Karpas-422 (cell line): ENCODE measurements at places on chromosomes 2 and 18. TPM values are rescaled to one million over a fixed set of nuclear protein-coding genes. Genes with fewer than 3 reads are reported as not detected.

- H3K27ac ChIP-seq: no peak overlapping the region
- H3K4me3 ChIP-seq: no peak overlapping the region
- no peak for DNase-seq
- no peaks in the 10 kb centered on the region for H3K36me3 ChIP-seq
- H3K4me1 ChIP-seq: peaks cover 5% of the 10 kb centered on the region
These were observed 18.0 kb upstream of the HK2 start for GRCh38 chr2:74815941-74816340.

DNA sequence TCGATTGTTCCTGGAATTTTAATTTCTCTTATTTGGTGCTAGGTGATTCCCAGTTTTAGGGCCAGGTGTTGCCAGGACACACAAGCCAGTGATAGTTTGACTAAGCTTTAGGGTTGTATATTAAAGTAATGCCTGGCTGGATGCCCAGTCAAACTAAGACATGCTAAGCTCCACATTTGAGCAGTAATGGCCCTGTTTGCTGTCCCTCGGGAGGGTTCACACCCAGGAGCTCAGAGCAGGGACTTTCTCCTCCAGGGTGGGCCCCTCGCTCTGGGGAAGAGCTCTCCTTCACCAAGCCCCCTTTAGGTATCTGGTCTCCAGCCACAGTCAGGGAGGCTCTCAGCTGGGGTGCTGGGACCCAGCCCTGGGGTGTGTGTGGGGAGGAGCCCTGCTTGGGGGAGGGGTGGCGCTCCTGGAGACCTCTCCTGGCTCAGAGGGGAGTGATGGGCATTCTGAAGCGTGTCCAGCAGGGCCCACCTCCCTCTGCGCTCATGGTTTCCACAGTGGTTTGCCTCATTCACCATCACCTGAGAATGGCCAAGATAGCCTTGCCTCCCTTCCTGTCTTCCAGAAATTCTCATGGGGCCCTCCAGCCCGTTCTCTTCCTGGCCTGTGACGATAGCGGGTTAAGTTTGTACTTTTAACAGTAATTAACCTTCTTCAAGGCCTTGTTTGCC, 31.7 kb downstream of the INPP4A start:
- H3K4me3 ChIP-seq: peak overlapping the region; percentile 50
- no peaks in the 10 kb centered on the region for H3K36me3 ChIP-seq
- H3K27ac ChIP-seq: peak overlapping the region; percentile 52
- no peaks in the 10 kb centered on the region for H3K27me3 ChIP-seq

DNA sequence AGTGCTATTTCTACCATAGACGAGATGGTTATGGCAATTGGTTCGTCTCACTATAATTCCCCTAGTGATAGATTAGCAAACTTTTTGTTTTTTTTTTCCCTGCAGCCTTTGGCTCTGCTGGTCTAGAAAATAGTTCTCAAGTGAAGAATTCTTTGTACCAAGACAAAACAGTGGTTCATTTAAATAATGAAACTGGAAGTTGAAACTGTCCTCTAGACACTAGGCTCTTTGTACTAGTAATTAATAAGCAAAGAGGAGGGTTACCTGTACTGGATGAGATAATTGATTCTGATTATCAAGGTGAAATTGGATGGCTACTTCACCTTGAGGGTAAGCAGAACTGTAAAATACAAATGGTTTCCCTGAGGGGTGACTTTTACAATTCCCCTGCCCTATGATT, 156.9 kb upstream of the DCC start:
- H3K4me3 ChIP-seq: no peak overlapping the region
- H3K4me1 ChIP-seq: no peaks in the 10 kb centered on the region
- no peak overlapping the region for H3K27ac ChIP-seq
- no peaks in the 10 kb centered on the region for H3K36me3 ChIP-seq

DNA sequence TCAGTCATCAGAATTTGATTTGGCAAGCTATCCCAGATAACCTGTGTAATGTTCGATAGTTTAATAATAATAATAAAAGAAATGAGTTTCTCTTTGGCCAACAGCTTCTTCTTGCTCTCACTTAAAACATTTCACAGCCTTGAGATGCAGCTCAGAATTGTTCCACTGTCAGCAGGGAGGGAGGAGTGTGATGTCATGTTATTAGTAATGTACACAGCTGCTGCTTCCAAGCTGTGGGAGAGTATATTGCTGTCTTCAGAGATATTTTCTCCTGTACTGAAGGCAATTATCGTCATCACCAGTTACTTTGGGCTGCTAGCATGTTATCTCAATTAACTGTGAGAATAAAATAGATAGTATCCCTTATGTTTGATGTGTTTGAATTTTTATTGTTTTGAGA, 146.9 kb upstream of the MAP3K20 start:
- H3K4me1 ChIP-seq: no peaks in the 10 kb centered on the region
- no peak overlapping the region for H3K4me3 ChIP-seq
- no peaks in the 10 kb centered on the region for H3K27me3 ChIP-seq
- no peaks in the 10 kb centered on the region for H3K36me3 ChIP-seq
- H3K27ac ChIP-seq: no peak overlapping the region
- DNase-seq: no peak

GRCh38 chr18:38494065-38494464, 928.5 kb upstream of the CELF4 start:
- no peak overlapping the region for H3K4me3 ChIP-seq
- no peaks in the 10 kb centered on the region for H3K27me3 ChIP-seq
- no peak overlapping the region for H3K27ac ChIP-seq
- no peaks in the 10 kb centered on the region for H3K36me3 ChIP-seq

MYO7B gene
- 0.94 and 3.0 TPM in 2 replicates for total RNA-seq

- DNase-seq: peak; percentile 43
- no peak within 1 kb of the TSS for H3K4me3 ChIP-seq
- no peaks in the 10 kb centered on the region for H3K27me3 ChIP-seq
- H3K36me3 ChIP-seq: no peaks in the 10 kb centered on the region
- peaks cover 6% of the 10 kb centered on the region for H3K4me1 ChIP-seq
- no peak within 1 kb of the TSS for H3K27ac ChIP-seq
These were observed at the start of gene STON1 for GRCh38 chr2:48530033-48530811. Gene STON1 (plus strand): TSS chr2:48530154. CDS start chr2:48580634, 50,480 bp downstream.

REG3G gene
- total RNA-seq: not detected in 2 replicates

CYP26B1 gene
- total RNA-seq: not detected in 2 replicates

DNA sequence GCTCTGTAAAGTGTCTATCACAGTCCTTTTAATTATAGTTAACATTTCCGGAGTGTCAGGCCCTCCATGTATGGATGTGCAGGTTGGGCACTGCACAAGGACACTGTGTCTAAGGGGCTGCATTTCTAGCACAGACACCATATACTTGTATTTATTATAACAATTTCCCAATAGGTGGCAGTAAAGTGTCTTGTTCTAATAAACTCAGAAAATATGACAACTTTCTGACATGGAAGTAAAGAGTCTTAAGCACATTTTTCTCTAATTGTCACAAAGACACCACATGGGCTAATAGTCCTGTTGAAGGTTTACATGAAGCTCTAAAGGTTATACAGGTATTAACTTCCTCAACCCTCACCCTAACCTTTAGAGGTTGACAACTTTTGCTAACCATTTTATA, 156.6 kb downstream of the DYSF start:
- no peak overlapping the region for H3K4me3 ChIP-seq
- peak; percentile 81 for DNase-seq
- H3K27ac ChIP-seq: no peak overlapping the region
- no peaks in the 10 kb centered on the region for H3K36me3 ChIP-seq

GRCh38 chr2:143939626-143940330, 580.1 kb downstream of the ZEB2 start:
- H3K4me1 ChIP-seq: peaks cover 18% of the 10 kb centered on the region
- no peak for DNase-seq
- H3K36me3 ChIP-seq: no peaks in the 10 kb centered on the region
- H3K27ac ChIP-seq: no peak overlapping the region

GRCh38 chr2:179677077-179677688, 184.2 kb downstream of the ZNF385B start:
- H3K27me3 ChIP-seq: no peaks in the 10 kb centered on the region
- no peaks in the 10 kb centered on the region for H3K4me1 ChIP-seq
- no peak overlapping the region for H3K4me3 ChIP-seq
- DNase-seq: no peak
- H3K27ac ChIP-seq: no peak overlapping the region

SLC16A14 gene
- 0.15 and 0.29 TPM in 2 replicates for total RNA-seq

ADAM23 gene
- total RNA-seq: not detected in 2 replicates

GRCh38 chr18:51070545-51070944, 40.5 kb downstream of the SMAD4 start:
- H3K27me3 ChIP-seq: no peaks in the 10 kb centered on the region
- H3K4me1 ChIP-seq: peaks cover 15% of the 10 kb centered on the region
- H3K36me3 ChIP-seq: peaks cover 43% of the 10 kb centered on the region
- DNase-seq: no peak
- H3K27ac ChIP-seq: no peak overlapping the region

DNA sequence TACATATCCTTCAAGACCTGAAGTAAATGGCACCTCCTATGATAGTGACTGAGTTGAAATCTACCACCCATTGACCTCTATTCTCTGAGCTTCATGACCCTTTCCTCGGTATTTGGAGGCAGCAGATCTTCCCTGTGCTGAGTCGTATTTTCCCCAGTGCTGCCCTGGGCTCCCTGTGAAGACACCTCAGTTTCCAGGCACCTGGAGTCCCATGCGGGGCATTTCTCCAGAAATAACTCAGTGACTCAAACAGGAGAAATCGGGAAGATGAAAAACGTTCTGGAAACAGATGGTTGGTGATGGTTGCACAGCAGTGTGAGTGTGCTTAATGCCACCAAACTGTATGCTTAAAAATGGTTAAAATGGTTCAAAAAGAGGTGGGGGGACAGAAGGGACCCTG, 18.0 kb downstream of the SMYD1 start:
- no peak for DNase-seq
- H3K36me3 ChIP-seq: no peaks in the 10 kb centered on the region
- no peak overlapping the region for H3K4me3 ChIP-seq

CHRNG gene
- not detected in 2 replicates for total RNA-seq

DNAJC5G gene
- not detected in 2 replicates for total RNA-seq

EMX1 gene
- not detected in 2 replicates for total RNA-seq

- H3K4me3 ChIP-seq: no peak overlapping the region
- no peak for DNase-seq
- no peaks in the 10 kb centered on the region for H3K27me3 ChIP-seq
- H3K36me3 ChIP-seq: no peaks in the 10 kb centered on the region
- H3K27ac ChIP-seq: no peak overlapping the region
These were observed 248.2 kb downstream of the PHLPP1 start for GRCh38 chr18:62963507-62963906.

DNA sequence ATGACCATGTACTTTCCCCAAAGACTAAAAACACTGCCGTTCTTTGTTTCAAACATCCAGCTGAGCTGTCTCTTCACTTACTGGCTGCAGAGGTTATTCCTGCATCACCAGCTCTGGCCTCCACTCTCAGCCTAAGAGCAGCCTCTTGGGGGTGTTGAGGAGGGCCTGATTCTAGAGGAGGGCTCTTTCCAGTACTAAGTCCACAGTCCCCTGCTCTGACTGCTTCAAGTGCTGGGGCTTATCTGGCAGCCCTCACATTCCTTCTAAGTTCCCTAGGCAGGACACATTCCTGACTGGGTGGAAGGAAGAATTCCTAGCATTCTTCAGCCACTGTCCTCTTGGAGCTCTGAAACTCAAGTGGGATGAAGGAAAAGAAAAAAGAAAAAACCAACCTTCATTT, 32.9 kb upstream of the EHBP1 start:
- no peak overlapping the region for H3K27ac ChIP-seq
- H3K4me3 ChIP-seq: no peak overlapping the region
- no peak for DNase-seq
- no peaks in the 10 kb centered on the region for H3K27me3 ChIP-seq
- H3K4me1 ChIP-seq: no peaks in the 10 kb centered on the region
- no peaks in the 10 kb centered on the region for H3K36me3 ChIP-seq

POTEI gene
- 0.87 TPM in 1 of 2 replicates, not detected in the other for total RNA-seq

GRCh38 chr18:75247611-75248421, 37.2 kb downstream of the TSHZ1 start:
- no peak overlapping the region for H3K27ac ChIP-seq
- no peak overlapping the region for H3K4me3 ChIP-seq
- no peaks in the 10 kb centered on the region for H3K4me1 ChIP-seq
- no peaks in the 10 kb centered on the region for H3K36me3 ChIP-seq
- no peak for DNase-seq

DNA sequence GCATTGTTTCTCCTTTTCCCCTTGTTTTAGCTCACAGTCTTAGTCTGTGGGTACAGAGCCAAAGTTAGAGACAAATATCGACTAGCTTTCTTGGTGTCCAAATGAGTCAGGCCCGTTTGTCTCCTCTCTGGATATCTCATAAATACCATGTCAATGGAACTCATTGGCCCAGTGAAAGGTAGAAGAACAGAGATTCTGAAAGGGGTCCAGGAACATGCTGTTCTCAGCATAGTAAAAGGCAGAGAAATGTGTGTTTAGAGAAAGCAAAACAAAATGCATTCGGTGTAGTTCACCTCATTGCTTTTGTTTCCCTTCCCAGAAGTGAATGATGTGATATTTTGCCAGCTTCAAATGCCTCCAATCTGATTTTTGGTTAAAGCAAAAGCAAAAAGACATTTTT, 238.6 kb upstream of the SLC8A1 start:
- no peak overlapping the region for H3K27ac ChIP-seq
- DNase-seq: no peak
- peaks cover 2% of the 10 kb centered on the region; the same call in 1 of the 2 replicates for H3K4me1 ChIP-seq
- no peaks in the 10 kb centered on the region for H3K27me3 ChIP-seq
- H3K4me3 ChIP-seq: no peak overlapping the region

DNA sequence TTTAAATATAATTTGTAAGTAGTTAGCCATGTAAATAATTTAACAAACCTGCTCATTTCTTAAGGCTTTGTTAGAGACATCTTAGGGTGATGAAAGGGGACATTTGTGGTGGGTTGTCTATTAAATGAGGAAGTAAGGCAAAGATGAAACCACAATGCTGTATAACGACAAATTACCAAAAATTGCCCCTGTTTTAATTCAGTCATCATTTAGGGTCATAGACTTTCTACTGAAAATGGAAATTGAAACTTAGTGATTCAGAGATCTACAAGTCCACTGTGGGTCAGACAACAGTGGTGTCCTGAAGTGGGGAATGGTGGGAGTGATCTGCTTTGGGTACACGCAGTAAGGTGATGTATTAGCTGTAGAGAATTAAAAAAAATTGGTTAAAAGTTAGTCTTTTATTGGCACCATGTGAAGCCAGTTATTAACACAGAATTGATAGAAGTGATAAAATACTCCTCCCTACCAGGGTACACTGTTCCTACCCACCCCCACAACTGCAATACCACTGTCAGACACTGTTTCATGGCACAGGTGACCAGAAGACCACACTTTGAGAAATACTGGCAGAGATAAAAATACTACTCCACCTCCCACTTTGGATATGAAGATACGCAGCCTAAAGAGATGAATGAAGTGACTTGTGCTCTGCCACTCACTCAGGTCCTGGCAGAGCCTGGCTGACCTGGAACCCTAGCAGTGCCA, 13.4 kb downstream of the CERS6 start:
- H3K4me3 ChIP-seq: 0 out of 2 replicates have a peak overlapping the region, but pooled peaks have one; percentile 11
- H3K4me1 ChIP-seq: peaks cover 43% of the 10 kb centered on the region
- no peaks in the 10 kb centered on the region for H3K36me3 ChIP-seq

GRCh38 chr2:2324119-2324518, 7.0 kb downstream of the MYT1L start:
- no peaks in the 10 kb centered on the region for H3K27me3 ChIP-seq
- H3K36me3 ChIP-seq: no peaks in the 10 kb centered on the region
- no peaks in the 10 kb centered on the region for H3K4me1 ChIP-seq
- no peak overlapping the region for H3K27ac ChIP-seq
